ENCODE measurements at places on chromosomes 13 and 19. TPM values are rescaled to one million over a fixed set of nuclear protein-coding genes. Genes with fewer than 3 reads are reported as not detected.
A peak's percentile ranks its signal among the peaks of the same experiment; 100 is the strongest.

U2AF1L4 gene
- 44.4 TPM for total RNA-seq

GRCh38 chr13:47350334-47351124, 453.7 kb upstream of the HTR2A start:
- no peak for DNase-seq

- DNase-seq: no peak
Observed at GRCh38 chr19:47376589-47377144, 27.6 kb downstream of the DHX34 start.

DNA sequence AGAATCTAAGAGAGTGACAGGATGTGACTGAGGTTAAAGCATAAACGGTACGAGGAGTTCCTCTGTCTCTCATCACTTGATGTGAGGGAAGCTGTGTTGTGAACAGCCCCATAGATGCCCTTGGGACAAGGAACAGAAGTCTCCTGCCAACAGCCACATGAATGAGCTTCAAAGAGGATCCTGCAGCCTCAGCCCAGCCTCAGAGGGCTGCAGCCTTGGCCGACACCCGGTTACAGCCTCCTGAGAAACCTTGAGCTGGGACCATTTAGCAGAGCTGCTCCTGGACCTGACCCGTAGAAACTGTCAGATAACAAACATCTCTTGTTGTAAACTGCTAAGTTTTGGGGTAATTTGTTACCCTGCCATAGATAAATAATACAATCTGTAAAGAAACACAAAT, 54.2 kb downstream of the CCNE1 start:
- DNase-seq: no peak

- DNase-seq: no peak
Observed at GRCh38 chr13:102648046-102648445, 46.8 kb downstream of the METTL21C start.

DNA sequence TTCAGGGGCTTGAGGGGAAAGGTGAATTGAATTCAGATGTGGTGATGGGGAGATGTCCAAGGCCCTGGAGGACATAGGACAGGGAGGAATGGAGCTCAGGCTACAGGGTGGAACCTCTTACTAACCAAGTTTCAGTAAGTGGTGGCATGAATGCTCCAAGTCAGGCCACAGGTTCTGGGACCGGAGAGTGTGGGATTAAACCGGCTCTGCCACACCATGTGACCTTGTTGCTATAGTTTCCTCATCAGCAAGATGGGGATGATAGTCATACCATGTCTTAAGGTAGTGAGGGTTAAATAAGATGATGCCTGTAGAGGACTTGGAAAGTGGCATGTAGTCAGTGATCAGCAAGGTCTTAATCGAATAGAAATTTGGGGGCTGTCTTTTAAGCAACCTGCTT, 16.3 kb downstream of the GPR183 start:
- DNase-seq: no peak

DNA sequence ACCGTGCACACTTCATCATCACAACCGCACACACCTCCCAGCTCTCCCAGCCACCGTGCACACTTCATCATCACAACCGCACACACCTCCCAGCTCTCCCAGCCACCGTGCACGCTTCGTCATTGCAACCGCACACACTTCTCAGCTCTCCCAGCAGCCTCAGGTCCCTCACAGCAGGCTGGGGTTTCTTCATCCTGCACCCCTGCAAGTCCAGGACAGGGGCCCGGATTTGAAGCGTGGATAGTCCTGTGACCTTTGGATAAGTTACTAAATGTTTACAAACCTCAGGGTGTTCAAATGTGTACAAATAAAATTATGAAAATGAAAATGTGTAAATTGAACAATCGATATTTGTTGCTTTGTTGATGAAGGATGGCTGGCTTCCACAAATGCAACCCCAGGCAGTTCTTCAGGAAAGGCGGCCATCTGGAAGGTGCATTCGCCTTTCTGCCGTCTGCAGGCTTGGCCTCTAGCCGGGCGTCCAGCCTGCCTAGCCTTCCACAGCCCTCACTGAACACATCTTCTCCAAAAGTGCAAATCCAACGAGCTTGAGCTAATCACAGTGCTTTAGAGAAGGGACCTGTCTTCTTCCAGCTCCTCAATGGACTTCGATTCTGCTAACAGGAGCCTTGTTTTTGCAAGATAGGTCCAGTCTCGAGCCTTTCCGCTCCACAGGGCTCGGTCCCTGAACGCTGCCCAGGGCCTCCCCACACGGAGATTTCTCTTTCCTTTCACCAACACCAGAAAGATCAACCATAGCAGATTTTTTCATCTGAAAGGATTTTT, 74.2 kb downstream of the SPACA7 start:
- no peak for DNase-seq

DNA sequence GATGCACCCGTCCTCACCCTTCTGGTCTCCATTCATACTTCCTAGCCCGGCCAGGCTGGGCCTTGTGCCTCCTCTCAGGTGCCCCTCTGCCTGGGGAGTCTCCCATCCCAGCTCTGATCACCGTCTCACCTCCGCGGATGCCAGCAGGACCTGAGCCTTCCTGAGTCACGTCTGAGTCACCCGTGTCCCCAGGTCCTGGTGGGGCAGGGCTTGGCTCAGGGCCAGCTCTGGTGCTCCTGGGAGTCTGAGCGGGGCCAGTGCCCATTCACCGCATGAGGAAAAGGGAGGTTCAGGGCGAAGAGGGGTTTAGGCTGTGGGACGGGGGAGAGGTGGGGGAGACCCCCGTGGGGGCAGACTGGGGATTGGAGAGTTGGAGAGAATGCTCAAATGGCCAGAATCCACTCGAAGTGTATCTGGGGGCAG, 593 bp downstream of the ATP8B3 start:
- peak; percentile 23 for DNase-seq

- no peak for DNase-seq
Observed at GRCh38 chr19:46950526-46951170, 69.0 kb upstream of the NPAS1 start.

Data from G401 (cell line).